ENCODE measurements at places on chromosomes 1 and 21. TPM values are rescaled to one million over a fixed set of nuclear protein-coding genes. Genes with fewer than 3 reads are reported as not detected.

- peaks cover 4% of the 10 kb centered on the region for H3K4me1 ChIP-seq
- H3K36me3 ChIP-seq: peaks cover 2% of the 10 kb centered on the region
- no peak overlapping the region for H3K4me3 ChIP-seq
Measured at GRCh38 chr1:184891440-184891839, 82.9 kb downstream of the NIBAN1 start.

GRCh38 chr1:154344977-154345837, 19.9 kb downstream of the ATP8B2 start:
- H3K4me3 ChIP-seq: no peak overlapping the region
- no peak overlapping the region for H3K27ac ChIP-seq
- DNase-seq: no peak
- no peaks in the 10 kb centered on the region for H3K27me3 ChIP-seq

DNA sequence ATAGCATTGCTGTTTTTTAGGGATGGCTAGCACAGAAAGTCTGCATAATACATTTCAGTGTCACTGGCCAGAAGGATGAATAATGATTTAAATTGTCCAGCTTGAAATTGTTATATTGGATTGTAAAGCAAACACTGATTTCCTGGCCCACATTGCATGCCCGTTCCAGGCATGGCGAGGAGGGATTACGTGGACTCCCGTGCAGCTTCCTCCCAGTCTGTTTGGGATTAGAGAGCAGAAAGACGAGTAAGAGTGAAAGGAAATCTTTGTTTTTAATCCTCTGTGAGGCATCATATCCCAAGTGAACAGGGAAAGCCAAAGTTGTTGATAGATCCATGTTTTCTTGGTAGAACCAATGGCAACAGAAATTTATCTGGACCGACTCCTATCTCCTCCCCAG, 8.4 kb downstream of the TRIM58 start:
- no peaks in the 10 kb centered on the region for H3K4me1 ChIP-seq
- no peak for DNase-seq
- H3K27ac ChIP-seq: no peak overlapping the region
- H3K27me3 ChIP-seq: no peaks in the 10 kb centered on the region
- H3K36me3 ChIP-seq: no peaks in the 10 kb centered on the region

GRCh38 chr21:36718951-36719501, 20.1 kb downstream of the SIM2 start:
- H3K36me3 ChIP-seq: no peaks in the 10 kb centered on the region
- no peaks in the 10 kb centered on the region for H3K4me1 ChIP-seq
- no peak overlapping the region for H3K27ac ChIP-seq

- H3K27me3 ChIP-seq: no peaks in the 10 kb centered on the region
- no peak overlapping the region for H3K27ac ChIP-seq
- no peak for DNase-seq
Measured at GRCh38 chr1:169538998-169539871, 47.0 kb downstream of the F5 start.

- H3K27me3 ChIP-seq: no peaks in the 10 kb centered on the region
- no peaks in the 10 kb centered on the region for H3K4me1 ChIP-seq
- no peaks in the 10 kb centered on the region for H3K36me3 ChIP-seq
- no peak overlapping the region for H3K4me3 ChIP-seq
Measured at GRCh38 chr1:51907079-51907702, 28.7 kb upstream of the NRDC start.

- peaks cover 9% of the 10 kb centered on the region for H3K4me1 ChIP-seq
- DNase-seq: no peak
- no peaks in the 10 kb centered on the region for H3K36me3 ChIP-seq
Measured at GRCh38 chr1:1080122-1080757, 6.1 kb upstream of the RNF223 start.

DNA sequence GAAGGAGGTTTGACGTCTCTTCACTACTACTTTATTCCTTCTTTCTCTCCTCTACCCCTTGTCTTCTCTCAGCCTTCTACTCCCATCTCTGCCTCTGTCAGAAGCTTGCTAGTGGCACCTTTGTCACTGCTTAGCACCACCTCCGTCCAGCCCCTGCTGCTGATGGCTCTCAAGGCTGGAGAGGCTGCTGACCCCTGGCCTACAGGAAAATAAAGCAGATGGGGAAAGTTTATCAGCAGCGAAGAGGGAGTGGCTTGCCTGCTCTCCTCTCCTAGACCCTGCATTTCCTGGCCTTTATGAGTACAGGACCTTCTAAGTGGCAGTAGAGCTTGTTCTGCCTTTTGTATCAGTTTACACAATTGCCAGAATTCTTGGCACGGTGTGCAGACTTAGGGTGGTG, 27.0 kb downstream of the PROX1 start:
- H3K36me3 ChIP-seq: no peaks in the 10 kb centered on the region
- no peak overlapping the region for H3K4me3 ChIP-seq
- H3K4me1 ChIP-seq: no peaks in the 10 kb centered on the region
- no peak overlapping the region for H3K27ac ChIP-seq

DNA sequence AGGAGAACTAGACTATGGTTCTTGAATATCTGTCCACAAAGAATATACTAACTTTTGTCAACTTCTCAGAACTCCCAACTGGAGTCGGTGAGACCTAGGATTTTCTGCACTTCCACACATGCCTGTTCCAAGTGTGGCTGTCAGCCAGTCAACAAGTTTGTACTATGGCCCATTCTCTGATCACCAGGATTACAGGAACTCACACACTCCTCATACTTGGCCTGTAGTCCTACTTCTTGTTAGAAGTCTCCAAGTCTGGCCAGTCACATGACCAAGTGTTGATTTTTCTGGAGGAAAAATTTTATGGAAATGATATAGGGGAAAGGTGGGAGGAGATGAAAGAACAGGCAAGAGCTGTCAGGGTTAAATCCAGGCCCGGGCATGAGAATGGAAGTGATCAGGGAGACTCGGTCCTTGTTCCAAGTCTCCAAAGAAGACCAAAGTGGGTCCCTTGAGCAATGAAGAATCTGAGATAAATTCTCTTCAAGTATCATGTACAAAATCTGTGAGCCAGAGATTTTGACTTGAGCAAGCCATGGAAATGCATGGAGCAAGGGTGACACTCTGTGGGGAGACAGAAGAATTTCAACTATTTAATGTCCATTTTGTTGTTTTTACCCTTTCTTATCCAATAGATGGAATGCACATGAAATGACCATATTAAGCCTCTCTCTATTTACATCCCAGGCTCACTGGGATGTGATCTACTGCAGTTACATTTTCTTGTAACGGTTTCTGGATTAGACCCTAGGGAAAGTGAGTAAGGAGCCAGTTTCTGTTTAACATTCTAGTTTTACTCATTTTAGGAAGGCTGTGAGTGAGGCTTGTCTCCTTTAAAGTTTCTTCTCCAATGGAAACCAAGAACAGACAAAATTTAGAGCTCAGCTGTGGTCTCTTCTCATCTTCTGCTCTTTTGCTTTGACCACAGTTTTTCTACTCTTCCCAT, 320.9 kb downstream of the ASTN1 start:
- no peaks in the 10 kb centered on the region for H3K4me1 ChIP-seq
- H3K36me3 ChIP-seq: no peaks in the 10 kb centered on the region
- H3K27me3 ChIP-seq: no peaks in the 10 kb centered on the region
- no peak overlapping the region for H3K4me3 ChIP-seq
- H3K27ac ChIP-seq: no peak overlapping the region

- no peak overlapping the region for H3K4me3 ChIP-seq
- no peak overlapping the region for H3K27ac ChIP-seq
- H3K36me3 ChIP-seq: no peaks in the 10 kb centered on the region
- H3K27me3 ChIP-seq: no peaks in the 10 kb centered on the region
- H3K4me1 ChIP-seq: no peaks in the 10 kb centered on the region
- DNase-seq: no peak
Measured at GRCh38 chr1:222275001-222275728, 272.7 kb downstream of the HHIPL2 start.

- H3K4me3 ChIP-seq: no peak overlapping the region
- no peak overlapping the region for H3K27ac ChIP-seq
- H3K27me3 ChIP-seq: no peaks in the 10 kb centered on the region
- no peaks in the 10 kb centered on the region for H3K4me1 ChIP-seq
- DNase-seq: no peak
Measured at GRCh38 chr1:61979729-61980128, 214.9 kb upstream of the L1TD1 start.

GPR153 gene
- 24.3 TPM for total RNA-seq

CNKSR1 gene
- total RNA-seq: not detected

PLA2G2F gene
- total RNA-seq: not detected

INSRR gene
- total RNA-seq: 2.9 TPM

OR2L13 gene
- not detected for total RNA-seq

AMPD1 gene
- total RNA-seq: not detected

NBPF4 gene
- not detected for total RNA-seq

RPE65 gene
- not detected for total RNA-seq

INTS3 gene
- total RNA-seq: 55.9 TPM

CIART gene
- total RNA-seq: 0.64 TPM

All from ascending aorta (tissue), 2 donors.